Stimulated activated CD4-positive, alpha-beta T cell treated with anti-CD3 and anti-CD28 coated beads, Interleukin-15, amount 100 ng/mL, for 1 hour (primary cell): ENCODE measurements at places on chromosomes 11 and 22.

DNA sequence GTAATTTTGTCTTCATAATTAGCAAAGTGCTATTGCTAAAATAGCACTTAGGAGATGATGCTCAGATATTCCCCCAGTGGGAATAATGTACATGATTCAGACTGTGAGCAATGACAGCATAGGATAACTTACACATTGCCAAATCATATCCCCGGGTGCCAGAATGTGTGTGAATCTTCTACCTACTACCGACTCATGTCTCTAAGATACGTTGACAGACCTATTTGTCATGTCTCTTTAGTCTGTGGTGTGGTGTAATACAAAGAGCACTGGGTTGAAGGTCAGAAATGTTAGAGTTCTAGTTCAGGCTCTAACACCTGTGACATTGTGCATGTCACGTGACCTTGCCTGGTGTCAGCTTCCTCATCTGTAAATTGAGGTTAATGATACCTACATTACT lies 31.0 kb upstream of the PICALM start:
- no peak for DNase-seq

DNA sequence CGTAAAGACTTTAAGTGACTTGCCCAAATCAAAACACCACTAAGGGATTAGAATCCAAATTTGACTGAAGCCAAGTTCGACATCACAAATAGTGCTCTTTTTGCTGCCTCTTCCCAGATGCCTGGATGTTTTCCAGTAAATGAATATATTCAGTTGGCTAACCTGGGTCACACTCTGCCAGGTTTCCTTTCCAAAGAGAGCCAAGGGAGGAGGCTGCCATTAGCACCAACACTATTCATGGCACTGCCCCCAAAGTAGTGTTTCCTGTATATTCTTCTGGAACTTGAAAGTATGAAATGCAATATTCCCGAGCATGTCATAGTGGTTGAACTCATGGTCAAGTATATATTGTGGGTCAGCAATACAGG lies 219.3 kb upstream of the UBASH3B start:
- no peak for DNase-seq

DNA sequence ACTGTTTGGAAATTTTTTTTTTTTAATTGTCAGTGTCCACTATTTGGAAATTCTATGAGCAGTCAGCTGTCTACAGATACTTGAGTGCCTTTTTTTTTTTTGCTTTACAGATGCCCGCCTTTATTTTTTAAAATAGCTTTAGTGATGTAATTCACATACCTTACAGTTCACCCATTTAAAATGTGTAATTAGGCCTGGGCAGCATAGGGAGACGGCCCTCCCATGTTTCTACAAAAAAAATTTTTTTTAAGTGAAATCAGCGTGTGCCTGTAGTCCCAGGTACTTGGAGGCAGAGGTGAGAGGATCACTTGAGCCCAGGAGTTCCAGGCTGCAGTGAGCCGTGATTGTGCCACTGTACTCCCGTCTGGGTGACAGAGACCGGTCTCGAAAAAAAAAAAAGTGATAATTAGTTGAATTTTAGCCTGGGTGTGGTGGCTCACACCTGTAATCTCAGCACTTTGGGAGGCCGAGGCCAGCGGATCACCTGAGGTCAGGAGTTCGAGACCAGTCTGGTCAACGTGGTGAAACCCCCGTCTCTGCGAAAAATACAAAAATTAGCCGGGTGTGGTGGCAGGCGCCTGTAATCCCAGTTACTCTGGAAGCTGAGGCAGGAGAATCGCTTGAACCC lies 1.5 kb downstream of the ZNF143 start:
- no peak for DNase-seq

DNA sequence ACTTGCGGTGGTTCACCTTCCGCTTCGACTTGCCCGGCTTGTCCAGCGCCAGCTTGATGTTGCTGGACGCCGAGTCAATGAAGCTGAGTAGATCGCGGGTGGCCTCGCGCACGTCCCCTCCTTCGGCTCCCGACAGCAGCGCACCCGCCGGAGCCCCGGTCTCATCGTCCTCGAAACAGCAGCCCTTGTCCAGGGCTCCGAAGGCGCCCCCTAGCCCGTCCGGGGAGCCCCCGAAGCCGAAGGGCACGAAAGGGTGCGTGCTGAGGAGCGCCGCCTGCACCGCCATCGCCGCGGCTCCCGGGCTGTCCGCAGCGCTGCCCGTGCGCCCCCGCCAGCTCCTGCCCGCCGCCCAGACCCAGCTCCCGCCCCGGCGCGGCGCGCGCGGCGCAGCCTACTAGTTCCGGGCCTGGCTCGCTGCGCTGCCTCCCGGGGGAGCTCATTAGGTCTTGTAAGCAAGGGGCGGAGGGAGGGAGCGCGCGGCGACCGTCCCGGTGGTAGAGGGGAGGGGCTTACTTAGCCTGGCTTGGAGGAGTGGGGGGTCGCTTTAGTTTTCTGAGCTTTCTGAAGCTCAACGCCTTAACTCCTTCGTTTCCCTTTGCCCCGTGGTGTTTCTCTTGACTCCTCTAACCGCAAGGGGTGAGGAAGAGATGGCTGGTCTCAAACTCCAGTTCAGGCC lies at the start of gene FAM181B:
FAM181B (minus strand) TSS at position 421 of the 676 bp plus-strand sequence; CDS start at position 286, 135 bp downstream.
- DNase-seq = peak; percentile 25

DNA sequence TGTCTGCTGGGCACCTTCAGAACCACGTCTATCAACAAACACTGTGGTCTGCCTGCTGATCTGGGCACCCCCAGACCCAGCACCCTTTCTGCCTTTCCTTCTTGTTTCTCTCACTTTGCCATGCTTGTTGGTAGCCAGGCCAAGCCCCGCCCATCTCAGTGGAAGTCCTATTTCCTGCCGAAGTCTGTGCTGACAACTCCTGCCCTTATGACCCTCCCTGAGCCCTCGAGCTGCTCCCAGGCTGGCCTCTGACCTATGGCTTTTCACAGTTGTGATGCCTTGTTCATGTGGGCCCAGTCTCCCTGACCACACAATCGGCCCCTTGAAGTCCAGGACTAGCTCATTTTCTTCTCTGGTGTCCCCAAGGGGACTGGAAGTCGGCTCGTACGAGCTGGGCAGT lies 132.1 kb downstream of the DSCAML1 start:
- no peak for DNase-seq

- DNase-seq = no peak
These were observed 56.0 kb downstream of the PACS1 start for GRCh38 chr11:66126064-66126463.

DNA sequence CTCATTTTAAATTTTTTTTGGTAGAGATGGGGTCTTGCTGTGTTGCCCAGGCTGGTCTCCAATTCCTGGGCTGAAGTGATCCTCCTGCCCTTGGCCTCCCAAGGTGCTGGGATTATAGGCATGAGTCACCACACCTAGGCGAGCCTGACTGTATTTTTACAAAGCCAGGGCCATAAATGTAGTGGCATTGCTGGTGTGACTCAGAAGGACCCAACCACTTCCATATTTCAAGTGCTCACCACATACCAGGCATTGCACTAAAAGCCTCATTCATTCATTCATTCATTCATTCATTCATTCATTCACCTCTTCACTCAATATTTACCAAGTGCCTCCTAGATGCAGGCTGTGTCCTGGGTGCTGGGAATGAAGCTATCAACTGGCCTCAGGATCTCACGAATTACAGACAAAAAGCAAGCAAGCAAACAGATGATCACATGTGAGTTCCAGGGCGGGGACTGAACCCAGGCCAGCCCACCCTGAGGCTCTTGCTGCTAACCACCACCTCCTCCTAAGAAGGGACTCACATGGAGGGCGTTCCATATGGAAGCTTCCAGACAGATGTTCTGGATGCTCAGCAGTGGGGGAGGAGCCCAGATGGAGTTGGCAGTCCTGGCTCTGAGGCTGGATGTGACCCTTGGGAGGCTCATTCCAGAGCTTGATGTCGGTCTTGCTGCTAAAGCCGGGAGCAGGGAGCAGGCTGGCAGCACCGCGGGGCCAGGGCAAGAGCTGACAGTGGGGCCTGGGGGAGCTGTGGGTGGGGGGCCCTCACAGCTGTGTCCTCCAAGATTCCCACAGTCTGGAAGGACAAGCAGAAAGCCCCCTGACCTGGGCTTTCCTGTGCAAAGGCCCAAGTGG lies 158.8 kb downstream of the CTTN start:
- DNase-seq = no peak

GRCh38 chr11:70353329-70353728 lies 45.0 kb upstream of the CTTN start:
- DNase-seq = no peak

DNA sequence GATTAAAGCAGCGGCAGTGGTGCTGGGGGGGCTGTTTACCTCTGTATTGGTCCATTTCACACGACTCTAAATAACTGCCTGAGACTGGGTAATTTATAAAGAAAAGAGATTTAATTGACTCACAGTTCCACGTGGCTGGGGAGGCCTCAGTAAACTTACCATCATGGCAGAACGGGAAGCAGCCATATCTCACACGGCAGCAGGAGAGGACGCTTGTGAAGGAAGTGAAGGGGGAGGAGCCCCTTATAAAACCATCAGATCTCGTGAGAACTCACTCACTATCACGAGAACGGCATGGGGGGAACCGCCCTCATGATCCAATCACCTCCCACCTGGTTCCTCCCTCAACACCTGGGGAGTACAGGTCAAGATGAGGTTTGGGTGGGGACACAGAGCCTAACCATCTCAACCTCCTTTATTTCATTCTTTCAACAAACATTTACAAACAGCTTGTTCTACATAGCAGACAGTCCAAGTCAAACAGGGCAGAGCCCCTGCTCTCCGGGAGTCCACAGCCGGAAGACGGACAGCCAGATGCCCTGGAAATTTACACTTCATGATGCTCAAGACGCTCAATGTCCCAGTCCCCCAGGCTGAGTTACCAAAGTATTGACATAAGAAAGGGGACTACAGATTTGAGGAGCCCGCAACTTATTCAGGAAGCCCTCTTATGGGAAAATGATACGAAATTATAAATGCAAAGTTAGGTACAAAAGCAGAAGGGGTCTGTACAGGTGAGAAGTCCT lies 26.3 kb upstream of the HMGXB4 start:
- DNase-seq = no peak

DNA sequence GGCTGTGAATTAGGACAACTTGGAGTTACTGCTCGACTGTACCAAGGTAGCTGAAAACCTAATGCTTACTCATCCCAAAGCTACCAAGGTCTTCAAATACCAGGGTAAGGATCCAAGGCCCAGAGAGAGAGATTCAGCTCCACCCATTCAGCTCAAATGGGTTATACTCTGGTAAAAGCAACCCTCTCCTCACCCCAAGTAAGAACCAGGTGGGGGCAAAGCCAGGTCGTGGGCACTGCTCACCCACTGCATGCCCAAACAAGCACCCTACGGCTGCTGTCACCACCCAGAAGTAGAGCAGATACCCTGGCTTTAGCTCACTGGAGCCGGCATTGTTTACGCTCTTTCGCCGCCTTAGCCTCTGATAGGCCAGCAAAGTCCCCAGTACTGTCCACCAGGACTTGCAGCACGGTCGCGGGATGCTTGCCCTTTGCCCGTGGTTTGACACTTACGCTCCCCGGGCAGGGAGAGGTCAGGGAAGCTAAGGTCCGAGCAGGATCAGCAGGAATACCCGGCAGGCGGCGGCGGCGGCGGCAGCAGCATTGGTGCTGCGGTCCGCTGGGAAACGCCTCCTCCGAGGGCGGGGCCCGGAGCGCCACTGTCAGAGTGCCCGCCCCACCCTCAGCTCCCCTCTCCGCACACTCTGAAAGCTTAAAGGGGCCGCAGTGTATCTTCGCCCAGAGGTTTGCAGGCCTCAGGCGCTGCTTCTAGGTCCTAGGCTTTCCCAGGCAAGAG lies 19.6 kb downstream of the CKAP5 start:
- DNase-seq = peak; percentile 63

DNA sequence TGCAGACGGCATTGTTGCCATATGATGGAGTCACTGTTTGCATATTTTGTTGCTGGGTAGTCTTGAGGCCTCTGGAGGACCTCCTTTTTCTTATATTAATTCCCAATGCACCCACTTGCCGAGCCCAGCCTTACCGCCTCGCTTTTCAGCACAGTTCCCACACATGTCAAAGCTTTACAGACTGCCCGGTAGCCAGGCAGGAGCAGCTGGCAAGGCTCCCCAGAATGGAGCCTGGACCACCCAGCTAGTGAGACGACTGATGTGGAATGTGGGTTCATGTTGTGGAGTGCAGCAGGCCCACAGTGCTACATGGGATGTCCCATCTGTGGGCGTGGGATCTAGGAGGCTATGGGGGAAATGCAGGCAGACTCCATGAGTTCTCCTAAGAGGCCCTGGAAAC lies 99.4 kb upstream of the MTMR2 start:
- no peak for DNase-seq

DNA sequence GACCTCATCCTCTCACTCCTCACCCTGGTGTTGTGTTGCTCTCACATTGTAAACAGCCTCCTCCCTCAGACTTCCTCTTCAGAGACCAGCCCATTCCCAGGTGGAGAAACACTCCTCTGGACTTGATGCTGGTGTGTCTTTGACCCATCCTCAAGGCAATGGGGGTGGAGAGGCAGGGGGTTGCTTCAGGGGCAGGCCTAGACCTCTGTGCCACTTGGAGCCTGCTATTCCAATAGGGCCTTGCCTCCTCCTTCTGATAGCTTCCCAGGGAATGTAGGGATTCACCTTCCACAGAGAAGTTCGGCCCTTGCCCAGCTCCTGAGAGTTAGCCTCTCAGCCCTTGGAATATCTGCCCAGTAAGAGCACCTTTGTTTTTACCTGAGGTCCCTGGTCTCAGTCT lies 606.6 kb upstream of the CADM1 start:
- no peak for DNase-seq

DNA sequence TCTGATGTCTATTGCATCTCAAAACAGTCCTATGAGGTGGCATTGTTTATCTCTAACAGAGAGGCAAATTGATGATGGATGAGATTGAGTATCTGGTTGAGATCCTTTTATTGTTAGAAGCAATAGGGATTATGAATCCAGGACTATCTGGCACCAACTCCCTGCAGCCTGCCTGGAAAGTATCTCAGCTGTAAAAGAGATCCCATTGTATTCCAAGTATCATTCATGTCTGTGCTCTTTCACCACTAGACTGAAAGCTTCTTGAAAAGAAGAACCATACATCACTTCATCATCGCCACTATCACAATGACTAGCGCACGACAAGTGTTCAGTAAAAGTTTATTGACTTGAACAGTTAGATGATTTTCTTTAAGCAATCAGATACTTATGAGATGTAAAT lies 41.9 kb upstream of the PCF11 start:
- no peak for DNase-seq

DNA sequence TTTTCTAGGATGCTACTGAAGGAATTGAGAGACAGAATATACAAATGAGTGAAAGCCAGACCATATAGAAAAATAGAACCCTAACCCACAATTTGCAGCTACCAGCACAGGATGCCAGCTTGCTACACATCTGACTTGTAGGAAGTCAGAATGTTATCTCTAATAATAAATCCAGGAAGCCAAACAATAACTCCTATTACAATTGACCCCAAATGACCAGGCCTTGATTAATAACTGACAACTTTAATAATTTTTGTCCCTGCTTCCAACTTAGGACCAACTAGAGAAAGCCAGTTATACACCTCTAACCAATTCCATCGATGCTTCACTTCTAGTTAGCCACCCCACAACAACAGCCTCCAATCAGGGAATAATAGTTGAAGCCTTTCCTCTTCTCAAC lies 193.4 kb downstream of the CASP12 start:
- no peak for DNase-seq

- DNase-seq = no peak
These were observed 264.5 kb upstream of the SORL1-AS1 start for GRCh38 chr11:121717296-121717695.
